ENCODE measurements at places on chromosomes 12 and 14. TPM values are rescaled to one million over a fixed set of nuclear protein-coding genes. Genes with fewer than 3 reads are reported as not detected.

TMEM179 gene
- total RNA-seq, result 43.2 TPM

EGLN3 gene
- 8.5 TPM for total RNA-seq

TEDC1 gene
- total RNA-seq, result 9.1 TPM

TSPAN19 gene
- 1.3 TPM for total RNA-seq

RNASE2 gene
- not detected for total RNA-seq

SDS gene
- total RNA-seq, result not detected

GPR68 gene
- 4.4 TPM for total RNA-seq

Data from parietal lobe (tissue), 2 donors.